HT-29 (cell line): ENCODE measurements at places on chromosomes 1 and 21. TPM values are rescaled to one million over a fixed set of nuclear protein-coding genes. Genes with fewer than 3 reads are reported as not detected.

- DNase-seq, result no peak
Observed at GRCh38 chr1:7869136-7869920, 16.5 kb upstream of the UTS2 start.

GRCh38 chr21:41651830-41652229 lies 115.0 kb downstream of the RIPK4 start:
- no peak for DNase-seq

The GPR3 gene
- 2.1 and 2.6 TPM in 2 replicates for total RNA-seq

- no peak for DNase-seq
Observed at GRCh38 chr1:193181536-193181935, 4.9 kb downstream of the B3GALT2 start.

The IL10 gene
- total RNA-seq, result not detected in 2 replicates

The BCL2L15 gene
- 18.2 and 23.4 TPM in 2 replicates for total RNA-seq

DNA sequence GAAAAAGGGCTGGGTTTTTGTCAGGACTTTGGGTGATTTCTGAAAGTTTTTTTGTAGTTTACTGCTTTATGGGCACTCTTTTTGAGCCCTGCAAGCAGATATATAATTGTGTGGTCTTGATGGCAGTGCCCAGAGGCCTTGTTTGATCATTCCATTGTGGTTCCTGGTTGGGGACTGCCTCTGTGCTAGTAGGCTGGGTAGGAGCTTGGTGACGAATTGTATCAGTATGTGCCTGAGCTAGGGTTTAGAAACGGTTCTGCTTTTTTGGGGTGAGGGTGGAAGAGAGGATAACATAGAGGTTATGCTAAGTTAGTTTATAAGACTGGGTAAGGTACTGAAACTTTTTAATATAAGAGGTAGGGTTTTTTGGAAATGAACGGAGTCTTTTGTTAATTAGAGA lies 139.7 kb upstream of the ETV3 start:
- no peak for DNase-seq

GRCh38 chr1:73537400-73537799 lies 660.6 kb downstream of the LRRIQ3 start:
- no peak for DNase-seq

The SUSD4 gene
- 0.20 and 0.21 TPM in 2 replicates for total RNA-seq

The NR0B2 gene
- total RNA-seq, result 17.6 and 18.4 TPM in 2 replicates

The SNX7 gene
- 18.8 and 21.1 TPM in 2 replicates for total RNA-seq

The HSF2BP gene
- 0.13 and 0.56 TPM in 2 replicates for total RNA-seq

DNA sequence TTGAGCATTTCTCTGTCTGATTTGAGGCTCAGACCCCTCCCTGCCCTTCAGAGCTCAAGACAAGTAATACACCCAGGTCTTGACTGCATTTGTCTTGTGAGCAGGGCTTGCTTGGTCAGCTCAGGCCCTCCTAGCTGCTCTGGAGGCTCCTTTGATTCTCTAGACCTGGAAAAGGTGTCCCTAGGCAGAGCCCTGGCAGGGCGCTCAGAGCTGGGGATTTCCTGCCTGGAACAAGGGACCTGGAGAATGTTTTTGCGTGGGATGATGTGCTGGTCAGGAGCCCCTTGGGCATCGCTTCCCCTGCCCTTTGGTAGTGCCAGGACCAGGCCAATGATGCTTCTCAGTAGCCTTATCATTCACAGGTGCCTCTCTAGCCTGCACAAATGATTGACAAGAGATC lies 4.9 kb upstream of the CCDC28B start:
- no peak for DNase-seq

The SDCCAG8 gene
- 5.9 and 9.7 TPM in 2 replicates for total RNA-seq

The PDPN gene
- total RNA-seq, result not detected in 2 replicates

The KCNJ6 gene
- total RNA-seq, result not detected in 2 replicates

The NTMT2 gene
- not detected in 2 replicates for total RNA-seq

GRCh38 chr1:153355445-153356071 lies 2.1 kb upstream of the S100A9 start:
- DNase-seq, result peak; percentile 50

The FOXD2 gene
- 2.8 TPM in 2 replicates for total RNA-seq

The GRIK1 gene
- not detected in 2 replicates for total RNA-seq

DNA sequence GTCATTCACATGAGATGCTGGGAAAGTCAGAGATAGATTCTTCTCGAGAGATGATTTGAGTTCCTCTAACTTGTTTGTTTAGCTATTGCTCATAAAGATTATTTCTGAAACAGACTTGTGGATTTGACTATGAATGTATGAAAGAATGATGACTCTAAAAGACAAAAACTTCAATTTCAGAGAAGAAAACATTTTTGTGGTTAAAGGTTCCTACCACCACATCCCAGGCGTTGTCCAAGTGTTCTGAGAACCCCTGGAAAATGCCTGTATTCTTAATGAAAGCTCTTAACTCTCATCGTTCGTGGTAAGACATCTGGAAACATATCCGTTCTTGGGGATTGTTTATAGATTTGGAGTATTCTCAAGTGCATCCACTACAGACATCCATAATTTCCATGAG lies 228.7 kb downstream of the BARHL2 start:
- no peak for DNase-seq

DNA sequence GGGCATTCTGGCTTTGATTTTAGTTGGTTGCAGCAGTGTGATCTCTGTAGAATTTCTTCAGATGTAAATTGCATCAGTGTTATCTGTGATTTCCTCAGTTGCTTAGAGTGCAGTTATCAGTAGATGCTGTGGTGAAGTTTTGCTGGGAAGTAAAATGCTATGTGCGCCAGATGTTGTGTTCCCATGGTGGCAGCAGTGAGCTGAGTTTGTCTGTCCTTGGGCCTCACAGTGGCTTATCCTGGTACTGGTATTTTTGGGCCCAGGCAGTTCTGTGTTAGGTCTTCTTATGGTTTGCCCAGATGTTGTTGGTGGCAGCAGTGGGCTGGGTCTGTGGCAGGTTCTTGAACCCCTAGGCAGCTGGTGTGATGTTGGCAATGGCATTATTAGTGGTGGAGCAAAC lies 1242.1 kb downstream of the PLA2G4A start:
- DNase-seq, result peak; percentile 6

The LINGO4 gene
- not detected in 2 replicates for total RNA-seq

DNA sequence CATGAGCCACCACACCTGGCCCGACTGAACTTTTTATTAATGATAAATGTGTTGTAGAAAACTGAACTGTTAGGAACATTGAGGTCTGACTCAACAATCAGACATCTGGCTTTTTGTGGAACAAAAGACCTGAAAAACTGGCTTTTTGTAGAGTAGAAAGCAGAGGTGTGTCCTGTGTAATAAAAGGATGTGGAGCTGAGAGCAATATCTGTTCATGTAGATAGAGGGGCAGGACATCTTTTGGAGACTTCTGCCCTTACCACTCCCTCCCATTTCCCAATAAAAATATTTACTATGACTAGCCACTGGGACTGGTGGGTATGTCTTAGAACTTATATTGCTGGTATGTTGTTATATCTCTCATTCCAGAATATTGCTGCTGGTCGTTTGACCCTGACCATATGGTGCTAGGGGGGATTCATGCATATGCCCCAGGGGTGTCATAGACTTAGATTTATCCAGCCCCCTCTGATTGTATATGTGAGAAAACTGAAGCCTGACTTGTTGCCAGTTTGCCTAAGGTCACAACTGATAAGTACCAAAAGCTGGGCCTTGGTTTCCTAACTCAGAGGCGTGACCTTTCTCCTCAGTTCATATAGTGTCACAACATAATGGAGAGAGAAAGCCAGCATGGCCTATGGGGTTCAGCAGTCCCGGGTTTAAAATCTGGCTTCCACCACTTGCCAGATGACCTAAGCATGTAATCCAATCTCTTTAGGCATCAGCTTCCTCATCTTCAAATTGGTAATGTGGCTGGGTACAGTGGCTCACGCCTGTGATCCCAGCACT lies 33.5 kb upstream of the PIGV start:
- peak; percentile 20 for DNase-seq

The TFF2 gene
- 1.5 and 3.2 TPM in 2 replicates for total RNA-seq

DNA sequence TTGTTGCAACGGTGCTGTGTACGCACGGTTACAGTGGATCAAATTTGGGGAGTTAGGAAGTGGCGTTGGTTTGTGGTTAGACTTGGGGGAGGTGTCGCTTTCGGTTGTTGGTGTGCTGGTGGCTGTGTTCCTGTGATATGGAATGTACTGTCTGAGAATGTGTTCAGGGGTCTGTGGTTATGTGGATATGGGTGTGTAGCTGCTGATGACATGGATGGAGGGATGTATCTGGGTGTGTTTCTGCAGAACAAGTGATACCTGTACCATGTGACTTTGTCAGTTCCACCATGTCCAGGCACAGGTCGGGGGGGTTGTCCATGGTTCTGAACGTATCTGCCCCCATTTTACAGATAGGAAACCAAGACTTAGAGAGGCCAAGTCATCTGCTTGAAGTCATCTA lies 22.7 kb downstream of the PAX7 start:
- DNase-seq, result no peak

GRCh38 chr1:192445839-192446489 lies 129.2 kb downstream of the RGS21 start:
- DNase-seq, result peak; percentile 75

- DNase-seq, result no peak
Observed at GRCh38 chr1:20956272-20956671, 169.2 kb upstream of the HP1BP3 start.

The OLFML2B gene
- 0.66 TPM in 1 of 2 replicates, not detected in the other for total RNA-seq

- DNase-seq, result no peak
Observed at GRCh38 chr1:178066296-178066907, 27.5 kb upstream of the RASAL2 start.

The C1orf21 gene
- total RNA-seq, result 4.8 and 5.9 TPM in 2 replicates

GRCh38 chr1:26889551-26890466 lies at the start of gene GPN2:
TSS of gene GPN2 (minus strand) at chr1:26890283. CDS start at chr1:26890096, 187 bp downstream.
- peak; percentile 76 for DNase-seq

- DNase-seq, result no peak
Observed at GRCh38 chr1:219926363-219926998, 1.9 kb downstream of the SLC30A10 start.

The ERG gene
- not detected in 2 replicates for total RNA-seq

- DNase-seq, result no peak
Observed at GRCh38 chr1:93715529-93716126, 34.0 kb upstream of the BCAR3 start.

DNA sequence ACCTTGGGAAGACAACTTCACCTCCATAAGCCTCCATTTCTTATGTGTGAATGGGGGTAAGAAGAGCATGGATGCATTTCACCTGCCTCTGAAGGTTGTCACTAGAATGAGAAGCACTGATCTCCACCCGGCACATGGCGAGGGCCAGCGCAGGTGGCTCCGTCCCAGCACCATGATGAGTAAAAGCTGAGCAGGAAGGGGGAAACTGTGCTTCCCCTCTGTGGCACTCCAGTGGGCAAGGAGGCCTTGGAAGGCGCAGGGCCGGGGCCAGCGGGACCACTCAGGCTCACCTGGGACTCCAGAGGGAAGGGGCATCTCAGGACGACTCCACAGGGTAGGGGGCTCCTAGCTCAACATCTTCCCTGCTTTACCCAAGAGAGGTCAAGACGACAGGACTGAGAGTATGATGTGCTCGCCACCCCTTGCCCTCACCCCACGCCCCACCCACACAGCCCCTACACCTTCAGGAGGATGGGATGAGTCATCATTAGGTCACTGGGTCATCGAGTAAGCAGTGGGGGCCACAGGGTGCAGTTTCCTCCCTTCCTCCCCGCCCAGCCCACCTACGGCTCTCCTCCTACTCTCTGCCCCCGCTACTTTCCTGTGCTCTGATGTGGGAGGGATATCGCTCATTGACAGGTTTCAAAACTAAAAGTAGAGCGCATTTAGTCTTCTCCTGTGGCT lies 112.1 kb downstream of the HIVEP3 start:
- DNase-seq, result no peak

DNA sequence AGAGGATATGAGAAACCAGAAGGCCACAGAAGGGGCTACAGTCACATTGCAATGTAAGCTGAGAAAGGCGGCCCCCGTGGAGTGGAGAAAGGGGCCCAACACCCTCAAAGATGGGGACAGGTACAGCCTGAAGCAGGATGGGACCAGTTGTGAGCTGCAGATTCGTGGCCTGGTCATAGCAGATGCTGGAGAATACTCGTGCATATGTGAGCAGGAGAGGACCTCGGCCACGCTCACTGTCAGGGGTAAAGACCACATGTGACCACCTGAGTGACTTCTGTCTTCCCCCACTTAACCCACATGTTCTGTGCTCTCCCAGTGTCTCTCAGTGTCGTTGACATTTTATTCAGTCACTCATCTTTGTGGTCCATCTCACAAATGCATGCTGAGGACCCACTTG lies 92.1 kb downstream of the OBSCN start:
- DNase-seq, result no peak

GRCh38 chr1:101188331-101188730 lies 48.5 kb upstream of the S1PR1 start:
- no peak for DNase-seq

The FCN3 gene
- total RNA-seq, result not detected in 2 replicates

The OPRD1 gene
- under 0.01 and 0.03 TPM in 2 replicates for total RNA-seq

The F3 gene
- total RNA-seq, result 5.5 TPM in 2 replicates

GRCh38 chr1:17340358-17340757 lies 31.6 kb upstream of the PADI6 start:
- DNase-seq, result peak; percentile 27

DNA sequence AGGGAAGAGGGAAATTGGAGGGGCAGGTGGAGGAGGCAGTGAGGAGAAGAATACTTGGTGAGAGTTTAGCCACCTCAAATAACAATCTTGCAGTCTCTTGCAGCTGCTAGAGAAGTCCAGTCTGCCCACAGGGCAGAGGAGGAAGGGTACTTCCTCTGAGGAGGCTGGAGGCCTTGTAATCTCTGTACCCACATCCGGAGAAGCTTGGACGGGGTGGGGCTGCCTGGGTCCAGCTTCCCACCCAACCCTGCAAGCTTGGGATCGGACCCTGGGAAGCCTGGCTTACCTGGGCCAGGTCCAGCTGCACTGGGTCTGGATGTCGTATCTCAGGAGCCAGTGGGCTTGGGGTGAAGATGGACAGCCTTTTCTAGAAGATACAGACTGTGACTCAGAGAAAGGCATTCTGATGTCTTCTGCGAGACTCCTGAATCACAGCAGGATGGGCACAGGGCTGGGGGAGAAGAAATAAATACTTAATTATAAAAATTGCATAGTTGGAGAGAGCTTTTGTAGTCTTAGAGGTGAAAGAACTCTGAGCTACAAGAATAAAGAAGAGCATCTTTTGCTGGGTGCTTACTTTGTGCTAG lies 111.8 kb upstream of the JUN start:
- no peak for DNase-seq

GRCh38 chr1:158838660-158839059 lies 7.5 kb downstream of the MNDA start:
- no peak for DNase-seq

DNA sequence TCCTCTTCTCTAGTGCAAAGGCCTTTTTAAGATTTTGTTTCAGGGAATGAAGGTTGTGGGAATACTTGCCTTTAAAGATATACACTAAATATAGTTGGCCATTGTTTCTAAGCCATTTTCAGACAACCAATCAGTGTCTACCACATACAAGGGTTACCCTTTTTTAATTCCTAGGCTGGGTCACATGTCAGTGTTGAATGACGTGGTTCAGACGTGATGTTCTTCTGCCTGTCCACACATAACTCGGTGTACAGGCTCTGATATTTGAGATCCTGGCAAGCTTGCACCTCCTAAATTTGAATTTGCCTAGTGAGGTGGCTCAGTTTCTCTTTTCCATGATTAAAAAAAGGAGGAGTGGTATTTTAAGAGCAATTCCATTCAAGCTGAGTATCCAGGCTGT lies 38.8 kb downstream of the DTL start:
- DNase-seq, result no peak

The CSF3R gene
- total RNA-seq, result under 0.01 TPM in 1 of 2 replicates, not detected in the other
